ENCODE measurements at places on chromosomes 3 and 15.
A peak's percentile ranks its signal among the peaks of the same experiment; 100 is the strongest.

DNA sequence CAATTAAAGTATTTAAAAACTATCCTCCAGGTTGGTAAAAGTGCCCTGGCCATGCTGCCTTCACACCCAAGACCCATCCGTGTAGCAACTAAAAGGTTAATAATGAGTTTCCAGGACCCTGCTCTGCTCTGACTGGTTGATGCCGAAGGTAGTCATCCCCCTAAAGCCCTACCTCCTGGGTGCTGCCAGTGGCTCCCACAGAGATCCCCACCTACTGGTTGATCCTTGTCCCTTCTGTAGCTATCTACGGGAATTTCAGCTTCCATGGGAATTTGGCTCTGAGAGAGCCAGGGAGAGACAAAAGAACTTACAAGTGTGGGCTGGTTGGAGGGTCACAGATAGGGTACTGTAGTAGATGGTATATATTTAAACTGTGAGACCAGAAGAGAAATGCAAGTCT, 110.6 kb upstream of the NANOGP8 start:
- DNase-seq = no peak

DNA sequence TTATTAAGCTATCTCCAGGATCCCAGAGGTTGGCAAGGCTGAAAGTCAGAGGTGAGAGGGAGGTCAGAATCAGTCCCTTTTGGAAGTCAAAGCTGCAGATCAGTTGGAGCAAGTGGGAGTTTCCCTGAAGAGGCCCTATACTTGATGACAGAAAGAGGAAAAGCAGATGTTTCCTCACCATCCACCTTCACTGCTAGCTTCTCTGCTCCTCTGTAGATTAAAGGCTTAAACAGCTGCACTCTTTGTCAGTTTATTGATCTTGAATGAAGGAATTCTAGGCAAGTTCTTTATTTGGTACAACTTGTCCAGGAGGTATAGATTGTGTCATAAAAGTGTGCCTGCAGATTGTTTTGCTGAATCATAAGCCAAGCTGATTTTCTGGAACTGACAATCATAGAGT, 408.2 kb upstream of the TGFBR2 start:
- DNase-seq = no peak

DNA sequence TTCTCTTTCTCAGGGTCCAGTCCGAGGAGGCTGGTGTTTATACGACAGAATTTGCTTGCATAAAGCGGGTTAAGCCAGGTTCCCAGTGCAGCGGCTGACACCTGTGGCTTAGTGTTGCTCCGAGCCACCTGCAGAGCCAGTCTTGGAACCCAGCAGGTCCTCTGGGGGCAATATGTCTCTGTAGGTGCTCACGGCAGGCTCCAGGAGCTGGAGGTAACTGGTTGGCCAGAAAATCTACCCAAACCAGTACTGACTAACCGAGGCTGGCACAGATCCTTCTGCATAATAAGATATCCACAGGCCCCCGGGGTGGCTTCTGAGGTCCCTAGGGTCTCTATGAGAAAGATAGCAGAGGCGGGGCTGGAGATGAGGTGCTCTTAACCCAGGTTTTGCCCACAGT, 3.2 kb downstream of the MGLL start:
- DNase-seq = no peak

DNA sequence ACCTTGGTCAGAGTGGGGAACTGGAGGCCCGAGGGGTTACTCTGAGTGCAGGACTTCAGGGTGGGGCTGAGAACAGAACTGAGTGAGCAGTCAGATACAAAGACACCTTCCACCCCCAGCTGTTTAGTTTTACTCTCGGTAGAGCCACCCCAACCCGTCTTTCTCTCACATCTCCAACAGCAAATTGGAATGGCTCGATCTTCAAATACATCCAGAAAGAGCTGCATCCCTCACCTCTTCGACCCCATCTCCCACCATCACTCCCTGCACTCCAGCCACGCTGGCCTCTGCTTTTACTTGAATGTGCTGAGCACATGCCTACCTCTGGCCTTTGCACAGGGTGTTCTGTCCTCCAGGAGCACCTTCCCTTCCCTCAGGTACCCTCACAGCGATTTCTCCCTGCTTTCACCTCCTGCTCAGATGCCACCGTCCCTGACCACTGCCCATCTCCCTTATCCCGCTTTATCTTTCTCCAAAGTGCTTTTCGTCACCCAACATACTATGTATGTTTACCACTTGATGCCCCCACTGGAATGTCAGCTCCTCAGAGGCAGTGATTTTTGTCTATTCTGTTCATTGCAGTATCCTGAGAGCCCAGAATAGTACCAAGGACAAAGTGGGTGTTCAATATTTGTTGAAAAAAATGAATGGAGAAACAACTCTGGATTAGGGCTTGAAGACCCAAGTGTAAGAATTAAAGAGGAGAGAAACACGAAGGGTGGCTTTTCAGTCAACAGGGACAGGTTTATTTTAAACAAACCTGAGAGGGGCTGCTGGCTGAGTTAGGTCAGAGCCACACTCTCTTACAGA, 4.4 kb downstream of the CHCHD4 start:
- DNase-seq = no peak

GRCh38 chr3:139107424-139108252, 62.9 kb upstream of the PRR23C start:
- DNase-seq = no peak

DNA sequence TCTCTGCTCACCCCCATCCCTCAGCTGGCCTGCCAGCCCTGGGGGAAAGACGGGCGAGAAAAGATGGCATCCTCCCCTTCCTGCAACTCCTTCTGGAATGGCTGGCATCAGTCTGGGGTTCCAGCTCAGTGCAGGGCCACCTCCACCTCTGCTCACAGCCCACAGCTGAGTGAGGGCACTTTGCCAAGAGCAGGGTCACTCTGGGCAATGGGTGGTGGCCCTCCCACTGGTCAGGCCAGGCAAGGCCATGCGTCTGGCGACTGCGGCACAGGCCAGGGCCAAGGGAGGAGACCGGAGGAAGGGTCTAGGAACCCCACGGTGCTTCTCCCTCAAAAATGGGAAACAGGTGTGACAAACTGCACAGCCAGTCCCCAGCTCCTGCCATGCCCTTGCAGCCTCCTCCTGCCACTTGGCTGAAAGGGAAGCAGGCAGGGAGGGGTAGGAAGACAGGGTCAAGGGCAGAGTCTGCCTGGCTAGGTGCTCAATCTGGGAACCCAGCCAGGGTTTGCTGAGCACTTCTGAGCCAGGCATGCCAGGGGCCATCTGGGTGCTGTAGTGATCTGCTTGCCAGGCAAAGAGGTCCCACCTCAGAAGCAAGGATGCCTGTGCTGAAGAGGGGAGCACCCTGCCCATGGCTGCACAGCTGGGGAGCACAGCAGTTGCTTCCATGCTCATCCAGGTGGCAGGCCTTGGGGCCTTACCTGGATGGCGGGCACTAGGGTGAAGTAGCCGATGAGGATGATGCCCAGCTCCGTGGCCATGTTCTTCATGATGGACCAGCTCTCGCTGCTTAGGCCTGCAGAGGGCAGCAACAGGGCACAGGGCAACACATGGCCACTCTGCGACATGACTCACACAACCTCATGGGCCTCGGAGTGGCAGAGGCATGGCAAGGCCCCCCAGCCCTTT, 41.2 kb downstream of the PTPN23 start:
- no peak for DNase-seq

DNA sequence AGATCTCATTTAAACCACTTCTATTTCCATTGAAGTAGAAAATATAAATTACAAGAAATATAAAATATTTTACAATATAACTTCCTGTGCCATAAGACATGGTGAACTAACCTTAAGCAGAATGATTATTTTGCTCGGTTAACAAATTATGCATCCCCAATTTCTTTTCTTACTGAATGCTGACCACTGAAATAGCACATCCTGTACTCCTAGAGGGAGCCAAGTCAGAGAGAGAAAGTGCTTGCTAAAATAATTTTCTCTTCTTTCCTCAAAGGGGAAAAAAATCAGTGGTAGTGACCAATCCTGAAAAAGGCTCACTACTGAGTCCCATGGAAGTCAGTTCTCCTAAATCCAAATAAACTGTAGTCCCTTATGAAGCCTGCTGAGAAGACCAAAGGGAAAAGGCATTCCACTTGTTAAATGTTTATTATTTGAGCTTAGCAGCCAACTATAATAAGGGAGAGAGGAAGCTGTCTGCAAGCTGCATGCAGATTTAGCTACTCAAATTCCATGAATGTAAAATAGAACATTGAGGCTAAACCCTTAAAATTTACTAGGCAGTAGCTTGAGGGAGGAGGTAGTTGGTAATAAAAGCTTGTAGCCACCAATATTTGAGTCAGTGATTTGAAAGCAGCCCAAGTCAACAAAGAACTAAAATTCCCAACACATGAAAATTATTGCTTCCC, 33.1 kb downstream of the CEP152 start:
- no peak for DNase-seq

DNA sequence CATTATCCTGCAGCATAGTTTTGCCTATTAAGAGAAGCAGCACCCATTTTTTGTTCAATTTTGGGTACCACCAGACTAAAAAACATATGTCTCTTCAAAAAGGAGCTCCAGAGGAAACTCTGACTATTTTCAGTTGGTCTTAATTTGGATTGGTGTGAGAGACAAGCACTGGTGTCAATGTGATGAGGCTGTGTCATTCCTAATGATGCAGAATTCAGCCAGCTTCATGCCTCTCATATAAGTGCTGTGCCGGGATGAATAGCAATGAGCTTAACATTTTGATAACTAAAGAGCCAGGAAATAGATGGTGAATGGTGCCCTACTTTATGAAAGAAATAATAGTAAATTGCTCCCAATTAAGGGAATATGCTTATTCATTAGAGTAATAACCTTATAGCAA, 15.9 kb downstream of the POPDC2 start:
- DNase-seq = no peak

GRCh38 chr3:142863010-142863817, 25.7 kb downstream of the PCOLCE2 start:
- no peak for DNase-seq

DNA sequence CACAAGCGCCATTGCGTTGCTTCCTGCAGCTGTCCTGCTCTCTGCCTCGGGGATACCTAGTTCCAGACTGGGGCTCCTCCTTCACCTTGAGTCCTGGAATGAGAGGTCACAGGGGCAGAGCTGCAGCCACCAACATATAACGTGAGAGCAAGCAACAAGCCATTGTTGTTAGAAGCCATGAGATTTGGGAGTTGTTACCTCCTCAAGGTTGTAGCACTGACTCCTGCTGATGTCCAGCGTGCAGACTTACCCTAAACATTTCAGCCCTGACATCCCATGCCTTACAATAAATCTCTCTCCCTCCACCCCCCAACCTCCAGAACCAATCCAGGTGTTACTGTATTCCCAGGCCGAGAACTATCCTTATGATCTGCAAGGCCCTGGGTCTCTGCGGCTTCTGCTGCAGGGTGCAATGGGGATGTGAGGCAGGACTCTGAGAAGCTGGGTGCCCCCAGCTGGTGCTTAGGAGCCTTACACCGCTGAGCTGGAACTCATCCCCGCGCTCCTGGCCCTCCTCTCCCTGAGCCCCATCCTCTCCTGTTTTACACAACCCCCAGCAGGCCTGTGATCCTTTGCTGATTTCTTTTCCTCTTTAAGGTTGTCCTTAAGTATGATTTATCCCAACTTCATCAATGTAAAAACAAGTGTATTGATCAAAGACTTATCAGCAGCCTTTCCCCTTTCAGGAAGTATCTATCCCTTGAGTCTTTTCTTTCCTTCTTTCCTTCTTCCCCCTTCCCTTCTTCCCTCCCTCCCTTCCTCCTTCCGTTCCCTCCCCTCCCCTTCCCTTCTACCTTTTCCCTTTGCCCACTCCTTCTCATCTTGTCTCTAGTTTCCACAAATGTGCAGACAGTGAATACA, 84.2 kb upstream of the ABHD2 start:
- peak; percentile 32 for DNase-seq

GRCh38 chr15:37652646-37653417, 281.6 kb upstream of the TMCO5A start:
- DNase-seq = no peak

DNA sequence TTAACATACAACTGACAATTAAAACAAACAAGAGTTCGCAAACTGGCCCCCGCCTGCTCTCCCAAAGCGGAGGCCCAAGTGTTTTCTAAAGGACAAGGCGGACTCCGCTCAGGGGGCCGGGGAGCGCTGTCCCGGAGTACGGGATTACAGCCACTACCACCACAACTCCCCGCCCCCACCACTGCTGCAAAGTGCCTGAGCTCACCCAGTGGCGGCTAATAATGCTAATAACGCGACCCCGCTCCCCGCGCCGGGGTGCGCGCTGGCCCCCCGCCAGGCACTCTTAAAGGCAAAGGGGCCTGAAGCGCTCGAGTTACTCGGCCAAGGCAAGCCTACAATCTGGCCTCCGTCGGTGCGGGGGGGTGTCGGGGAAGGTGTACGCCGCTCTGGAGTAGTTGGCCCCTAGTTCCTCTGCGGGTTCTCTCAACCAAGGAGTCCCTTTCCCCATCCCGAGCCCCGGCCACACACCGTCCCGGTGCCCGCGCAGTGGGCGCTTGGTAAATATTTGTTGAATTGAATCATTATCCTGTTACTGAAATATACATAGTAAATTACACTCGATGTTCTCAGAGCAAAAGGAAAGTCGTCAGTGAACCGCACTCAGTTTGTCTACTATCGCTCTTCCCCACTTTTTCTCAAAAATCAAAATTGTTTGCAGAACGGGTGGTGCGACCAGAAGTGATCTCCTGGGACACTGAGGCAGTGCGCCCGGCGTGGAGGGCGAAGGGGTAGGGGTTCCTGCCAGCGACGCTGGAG, 827 bp downstream of the WNT5A start:
- no peak for DNase-seq

All from amniotic stem cell (primary cell).